ENCODE measurements at places on chromosomes 5 and 9.

- DNase-seq = no peak
Observed at GRCh38 chr9:129022037-129022436, 6.1 kb downstream of the SH3GLB2 start.

DNA sequence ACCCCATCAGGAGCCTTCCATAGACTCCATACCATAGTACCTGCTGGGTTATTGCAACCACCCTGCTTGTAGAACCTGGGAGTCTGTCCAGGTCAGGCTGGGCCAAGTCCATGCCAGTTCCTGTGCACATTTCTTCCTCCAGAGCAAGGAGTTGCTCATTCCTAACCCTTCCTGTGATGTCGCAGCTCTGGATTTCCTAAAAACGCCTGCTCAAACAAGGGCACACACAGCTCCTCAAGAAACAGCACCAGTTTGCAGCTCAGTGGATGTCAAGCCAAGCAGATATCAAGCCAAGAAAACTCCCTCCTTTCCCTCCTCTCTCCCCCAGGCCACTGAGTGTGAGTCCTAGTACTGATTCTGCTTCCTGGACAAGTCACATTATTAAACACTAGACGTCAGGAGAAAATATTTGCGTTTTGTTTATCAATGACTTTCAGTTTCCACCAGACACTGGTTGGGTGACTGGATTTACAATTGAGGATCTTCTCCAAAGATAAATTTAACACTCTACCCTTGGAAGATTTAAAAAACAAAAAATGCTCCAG lies 59.6 kb downstream of the SLC1A1 start:
- DNase-seq = no peak

GRCh38 chr5:30156156-30156555 lies 1037.3 kb upstream of the CDH6 start:
- DNase-seq = no peak

GRCh38 chr5:65017636-65018035 lies 248.9 kb downstream of the CWC27 start:
- no peak for DNase-seq

GRCh38 chr5:173328844-173329490 lies 753 bp upstream of the STC2 start:
- no peak for DNase-seq

Data from lower leg skin (tissue), 4 donors.